ENCODE measurements at places on chromosomes 6 and 20.

DNA sequence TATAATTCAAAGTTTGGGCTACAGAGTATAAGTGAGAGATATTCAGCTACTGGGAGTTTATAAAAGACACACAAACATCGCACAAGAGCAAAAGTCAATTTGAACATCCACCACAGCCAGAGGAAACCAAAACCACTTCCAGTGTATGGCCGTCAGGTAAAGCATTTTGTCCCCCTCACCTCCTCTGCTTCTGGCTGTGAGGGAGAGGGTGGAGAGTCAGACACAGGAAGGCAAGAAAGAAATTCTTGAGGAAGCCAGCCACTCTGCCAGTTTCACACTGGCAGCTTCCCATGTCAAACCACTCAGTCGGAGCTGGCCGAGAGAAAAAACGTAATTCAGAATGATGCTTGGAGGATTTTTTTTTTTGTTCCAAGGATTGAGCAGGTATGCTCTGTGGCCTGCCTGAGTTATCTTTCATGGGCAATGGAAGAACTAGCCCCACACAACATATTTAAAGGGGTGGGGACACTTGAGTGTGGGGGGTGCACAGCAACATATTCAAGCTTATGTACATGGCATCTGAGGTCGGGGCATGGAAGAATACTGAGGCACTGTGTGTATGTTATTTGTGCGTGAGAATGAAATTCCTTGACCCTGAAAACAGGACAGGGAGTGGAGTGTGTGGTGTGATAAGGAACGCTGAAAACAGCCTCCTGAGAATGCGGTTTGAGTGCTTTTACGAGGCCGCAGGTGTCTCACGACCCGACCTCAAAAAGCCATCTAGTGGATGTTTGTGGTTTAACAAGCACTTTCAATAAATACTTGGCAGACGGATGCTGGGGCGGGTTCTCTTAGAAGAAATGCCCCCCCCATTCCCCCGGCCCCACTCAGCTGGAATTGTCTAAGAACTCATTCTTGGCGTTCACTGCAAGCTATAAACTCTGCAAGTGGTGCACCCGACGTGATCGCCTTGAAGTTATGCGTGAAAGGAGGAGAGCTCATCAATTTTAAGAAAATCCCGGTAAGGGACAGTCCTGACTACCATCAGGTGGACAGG lies 27.5 kb upstream of the ZBTB22 start:
- DNase-seq: peak; percentile 54

DNA sequence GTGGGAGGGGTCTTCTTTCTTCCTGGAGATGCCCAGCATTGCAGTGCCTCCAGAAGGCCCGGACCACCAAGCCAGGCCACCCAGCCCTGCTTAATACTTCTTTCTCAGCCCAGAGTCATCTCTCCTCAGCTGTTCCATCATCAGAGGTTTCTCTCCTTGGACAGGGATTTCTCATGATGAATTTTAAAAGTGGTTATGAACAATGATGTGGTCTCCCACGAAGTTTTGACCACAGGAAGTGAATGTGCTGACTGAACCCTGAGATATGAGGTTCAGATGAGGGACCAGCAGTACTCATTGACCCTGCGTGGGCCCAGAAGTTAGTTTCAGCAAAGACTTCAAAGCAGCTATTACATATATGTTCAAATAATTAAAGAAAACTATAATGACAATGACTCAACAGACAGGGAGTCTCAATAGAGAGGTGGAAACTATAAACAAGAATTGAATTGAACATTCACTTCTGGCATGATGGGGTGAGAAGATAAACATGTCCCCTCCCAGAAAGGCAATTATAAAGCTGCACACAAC lies 114.5 kb upstream of the SLC22A16 start:
- DNase-seq: no peak

DNA sequence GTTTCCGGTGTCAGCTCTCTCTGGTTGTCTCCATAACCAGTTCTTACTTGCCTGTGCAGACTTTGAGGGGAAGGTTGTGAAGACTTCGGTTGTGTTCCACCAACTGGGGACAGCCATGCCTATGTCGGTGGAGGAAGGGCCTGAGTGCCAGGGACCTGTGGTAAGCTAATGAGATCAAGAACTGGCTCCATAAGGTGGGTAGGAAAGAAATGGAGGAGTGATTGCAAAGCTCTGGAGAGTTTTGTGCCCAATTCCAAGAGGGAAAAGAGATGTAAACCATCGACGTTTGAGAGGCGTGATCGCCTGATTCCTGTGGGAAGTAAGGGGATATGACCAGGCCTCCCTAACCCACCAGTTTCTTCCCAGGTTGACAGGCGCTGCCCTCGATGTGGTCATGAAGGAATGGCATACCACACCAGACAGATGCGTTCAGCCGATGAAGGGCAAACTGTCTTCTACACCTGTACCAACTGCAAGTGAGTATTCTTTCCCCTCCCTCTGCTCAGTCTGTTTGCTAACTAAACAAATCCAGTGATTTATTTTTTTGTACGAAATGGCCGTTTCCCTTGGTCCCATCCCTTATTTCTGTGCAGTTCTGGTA lies 893 bp downstream of the POLR1H start:
- no peak for DNase-seq

DNA sequence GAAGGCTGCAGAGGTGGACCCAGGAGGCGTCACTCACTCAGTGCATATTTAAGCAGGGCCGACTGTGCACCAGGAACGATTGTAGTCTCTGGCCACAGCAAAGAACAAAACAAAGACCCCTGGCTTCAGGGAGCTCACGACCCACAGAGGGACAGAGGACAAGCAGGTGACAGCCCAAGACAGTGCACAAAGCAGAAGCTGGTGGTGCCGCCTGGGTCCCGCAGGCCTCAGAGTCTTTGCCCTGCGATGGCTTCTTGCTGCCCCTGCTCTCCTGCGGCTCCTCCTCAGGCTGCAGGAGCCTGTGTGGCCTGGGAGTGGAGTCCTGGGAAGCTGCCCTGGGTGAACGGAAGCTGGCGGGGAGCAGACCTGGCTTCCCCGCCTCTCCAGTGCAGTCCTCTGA lies 300.0 kb downstream of the PREX1 start:
- DNase-seq: no peak

DNA sequence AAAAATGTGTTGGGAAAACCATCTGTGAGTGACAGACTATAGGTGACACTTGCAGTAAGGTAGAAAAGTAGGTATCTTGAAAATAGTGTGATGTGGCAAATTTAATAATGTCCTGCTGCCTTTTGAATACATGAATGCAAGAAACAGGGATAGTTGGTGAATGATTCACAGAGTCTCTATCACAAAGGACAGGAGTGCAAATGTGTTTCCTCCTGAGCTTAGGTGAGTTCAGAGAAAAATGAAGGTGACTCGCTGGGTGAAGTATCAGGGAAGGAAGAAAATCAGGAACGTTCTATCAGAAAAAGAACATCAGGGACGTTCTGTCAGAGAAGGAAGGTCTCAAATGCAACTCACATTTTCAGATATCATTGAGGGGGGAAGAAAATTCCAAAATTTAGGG lies 557.8 kb upstream of the SLC35B3 start:
- DNase-seq: no peak

DNA sequence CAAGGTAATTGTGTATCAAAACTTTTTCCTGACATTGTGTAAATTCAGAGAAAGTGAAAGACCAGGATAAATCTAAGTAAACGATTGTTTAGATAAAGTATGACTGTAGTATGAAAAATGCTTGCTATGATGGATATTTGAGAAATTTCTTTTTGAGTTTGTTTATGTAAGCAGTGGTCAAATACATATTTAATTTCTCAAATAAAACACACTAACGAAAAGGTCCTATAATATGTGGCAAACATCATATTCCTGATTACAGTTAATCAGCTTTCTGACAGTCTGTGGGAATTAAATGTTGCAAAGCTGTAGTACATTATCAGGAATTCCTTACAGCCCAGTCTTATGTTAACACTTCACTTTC lies 636.9 kb downstream of the MMUT start:
- DNase-seq: no peak

GRCh38 chr6:158516098-158516497 lies 43.8 kb upstream of the TMEM181 start:
- DNase-seq: no peak

- DNase-seq: no peak
Measured at GRCh38 chr6:129262661-129263060, 379.7 kb downstream of the LAMA2 start.

GRCh38 chr20:22921595-22922421 lies 113.3 kb upstream of the SSTR4 start:
- peak; percentile 76 for DNase-seq

DNA sequence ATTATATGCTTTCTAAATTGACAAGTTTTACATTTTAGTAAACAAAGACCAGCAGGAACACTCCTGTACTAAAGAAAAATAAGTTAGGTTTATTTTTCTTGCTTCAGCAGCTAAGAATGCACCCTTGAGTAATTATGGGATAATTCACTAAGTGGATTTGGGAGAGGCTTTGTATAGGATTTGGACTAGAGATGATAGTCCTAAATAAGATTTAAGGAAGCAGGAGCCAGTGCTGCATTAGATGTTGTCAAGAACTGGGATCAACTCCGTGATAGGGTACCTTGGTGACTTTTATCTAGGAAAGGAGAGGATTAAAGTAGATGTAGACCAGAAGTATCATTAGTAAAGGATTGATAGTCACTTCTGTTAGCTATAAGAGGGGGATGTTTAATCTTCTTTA lies 4.1 kb upstream of the C6orf141 start:
- DNase-seq: no peak

DNA sequence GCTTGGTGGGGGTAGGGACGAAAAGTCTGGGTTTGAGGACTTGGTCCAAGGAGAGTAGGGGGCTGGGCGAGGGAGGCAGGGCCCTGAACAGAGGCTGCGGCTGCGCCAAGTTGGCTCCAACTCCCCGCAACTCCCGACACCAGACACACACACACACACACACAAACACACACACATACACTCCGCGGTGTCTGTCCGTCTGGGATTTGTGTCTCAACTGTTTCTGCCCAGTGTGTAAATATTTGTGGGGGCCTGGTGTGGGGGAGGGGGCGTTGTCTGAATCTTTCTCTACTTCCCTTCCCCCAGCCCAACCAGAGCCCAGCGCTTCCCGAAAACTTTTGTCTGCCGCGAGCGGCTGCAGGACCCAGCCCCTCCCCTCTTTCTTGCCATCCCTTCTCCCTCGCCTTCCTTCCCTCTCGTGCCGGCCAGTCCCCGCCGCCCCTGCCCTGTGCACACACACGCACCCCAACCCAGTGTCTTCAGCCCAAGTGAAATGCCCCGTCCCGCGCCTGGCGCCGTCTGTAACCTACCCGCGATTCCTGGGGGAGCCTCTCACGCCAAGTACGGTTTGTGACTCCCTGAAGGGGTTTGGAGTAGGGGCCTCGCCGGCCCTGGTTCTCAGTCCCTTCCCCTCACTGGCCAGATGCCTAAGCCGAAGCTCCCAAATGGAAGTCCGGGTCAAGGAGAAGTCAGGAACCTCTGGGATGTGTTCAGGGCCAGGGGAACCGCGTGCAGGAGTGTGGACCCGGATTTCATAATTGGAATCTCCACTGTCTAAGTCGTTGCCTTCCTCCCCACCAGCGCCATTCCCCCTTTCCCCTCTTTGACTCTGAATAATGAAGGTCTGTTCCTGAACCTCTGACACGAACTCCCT lies 904 bp downstream of the MDFI start:
- DNase-seq: no peak

DNA sequence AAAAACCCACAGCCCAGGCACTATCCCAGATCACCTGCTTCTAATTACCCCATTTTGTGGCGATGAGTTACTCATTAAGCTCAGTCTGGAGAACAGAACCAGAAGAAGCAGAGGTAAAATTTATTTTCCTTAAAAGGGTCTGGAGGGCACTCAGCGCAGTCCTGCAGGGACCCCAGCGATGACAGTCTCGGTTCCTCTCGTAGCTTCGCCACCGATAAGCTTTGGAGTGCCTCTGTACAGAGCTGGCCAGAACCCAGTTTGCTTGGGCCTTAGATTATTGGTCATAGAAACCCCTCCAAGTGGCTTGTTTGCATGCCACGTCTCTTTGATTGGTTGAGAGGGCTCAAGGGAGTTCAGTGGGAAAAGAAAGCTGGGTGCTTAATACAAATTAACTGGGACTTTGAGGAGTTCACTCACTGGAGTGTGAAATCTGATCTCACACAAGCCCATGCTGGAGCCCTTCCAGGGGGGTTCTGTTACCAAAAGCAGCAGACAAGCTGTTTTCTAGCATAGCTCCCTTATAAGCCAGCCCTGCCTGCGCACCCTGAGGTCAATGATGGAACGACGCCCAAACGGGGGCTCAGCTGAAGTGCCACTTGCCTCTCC lies 158.5 kb upstream of the ARID1B start:
- DNase-seq: no peak

DNA sequence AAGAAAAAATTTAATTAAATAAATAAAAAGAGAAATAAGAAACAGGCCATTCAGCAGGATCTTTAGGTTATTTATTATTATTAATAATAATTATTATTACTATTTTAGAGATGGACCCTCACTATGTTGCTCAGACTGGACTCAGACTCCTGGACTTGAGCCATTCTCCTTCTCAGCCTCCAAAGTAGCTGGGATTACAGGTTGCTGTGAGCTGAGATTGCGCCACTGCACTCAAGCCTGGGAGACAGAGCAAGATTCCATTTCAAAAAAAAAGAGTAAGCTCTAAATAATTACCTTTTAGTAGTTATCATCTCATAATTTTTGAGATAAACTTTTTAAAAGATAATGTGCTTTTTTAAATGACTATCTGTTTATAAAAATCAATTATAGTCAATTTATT lies 1102.8 kb upstream of the GJE1 start:
- no peak for DNase-seq

DNA sequence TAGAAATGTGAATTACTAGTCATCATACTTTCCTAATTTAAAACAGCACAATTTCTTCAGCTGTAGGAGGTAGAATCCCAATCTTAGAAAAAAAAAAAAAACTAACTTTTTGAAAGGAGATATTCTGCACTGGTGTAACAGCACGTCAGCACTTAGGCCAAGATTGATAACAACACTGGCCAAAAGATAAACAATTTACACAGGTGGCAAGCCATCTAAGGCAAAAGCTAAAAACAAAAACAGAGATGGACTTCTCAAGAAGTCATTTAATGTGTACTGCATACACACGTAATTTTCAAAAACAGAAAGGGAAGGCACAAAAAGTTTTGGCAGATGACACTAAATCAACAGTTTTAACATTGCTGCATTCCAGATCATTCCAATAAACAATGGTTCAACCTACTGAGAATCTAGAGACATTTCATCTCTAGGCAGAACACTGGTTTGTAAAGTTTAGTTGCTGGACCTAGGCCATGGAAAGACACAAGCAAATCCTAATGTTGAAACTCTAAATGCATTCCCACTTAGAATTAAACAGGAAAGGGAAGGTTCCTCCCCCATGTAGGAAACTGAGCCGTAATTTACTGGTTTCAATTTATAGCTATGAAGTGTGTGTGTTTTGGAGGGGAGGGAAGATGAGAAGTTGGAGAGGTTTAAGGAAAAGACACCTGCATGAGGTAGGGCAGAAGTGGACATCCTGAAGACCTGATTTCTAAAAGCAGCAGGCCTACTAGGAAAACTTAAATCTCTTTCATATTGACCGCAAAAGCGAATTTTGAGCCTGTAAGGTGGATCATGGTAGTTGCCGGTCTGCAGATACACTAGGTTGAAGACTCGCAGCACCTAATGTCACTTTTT lies 1.3 kb downstream of the GCLC start:
- DNase-seq: no peak

DNA sequence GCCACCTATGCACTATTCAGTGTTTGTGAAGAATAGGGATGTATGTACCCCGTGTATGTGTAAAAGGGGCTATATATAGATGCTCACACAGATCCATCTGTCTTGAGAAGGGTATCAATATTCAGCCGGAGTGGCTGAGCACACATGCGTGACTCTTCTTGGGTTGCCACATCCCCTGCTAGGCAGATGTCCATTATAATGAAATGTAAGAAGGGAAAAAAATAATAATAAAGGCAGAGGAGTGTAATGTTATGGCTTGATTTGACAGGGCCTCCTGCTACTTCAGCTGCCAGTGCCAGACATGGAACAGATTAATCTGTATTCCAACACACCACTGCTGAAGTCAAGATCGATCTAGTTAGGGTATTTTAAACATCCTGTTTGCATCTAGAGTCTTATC lies 74.2 kb upstream of the VSTM2L start:
- DNase-seq: no peak

Measured in inflammatory macrophage treated with lipopolysaccharide for 1 hour (primary cell).